Amniotic epithelial cell (primary cell): ENCODE measurements at places on chromosomes 16 and 17.
A peak's percentile ranks its signal among the peaks of the same experiment; 100 is the strongest.

DNA sequence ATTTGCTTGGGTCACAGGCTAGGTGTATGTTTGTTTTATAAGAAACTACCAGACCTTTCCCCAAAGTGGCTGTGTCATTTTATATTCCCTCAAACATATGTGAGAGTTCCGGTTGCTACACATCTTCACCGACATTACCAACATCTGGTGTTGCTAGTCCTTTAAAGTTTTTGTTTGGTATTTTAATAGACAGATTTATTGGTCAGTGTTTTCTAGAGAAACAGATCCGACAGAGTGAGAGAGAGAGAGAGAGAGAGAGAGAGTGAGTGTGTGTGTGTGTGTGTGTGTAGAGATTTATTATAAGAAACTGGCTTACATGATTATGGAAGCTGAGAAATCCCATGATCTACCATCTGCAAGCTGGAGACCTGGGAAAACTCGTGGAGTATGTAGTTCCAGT is 31.0 kb downstream of the LDHD start:
- no peak for DNase-seq

DNA sequence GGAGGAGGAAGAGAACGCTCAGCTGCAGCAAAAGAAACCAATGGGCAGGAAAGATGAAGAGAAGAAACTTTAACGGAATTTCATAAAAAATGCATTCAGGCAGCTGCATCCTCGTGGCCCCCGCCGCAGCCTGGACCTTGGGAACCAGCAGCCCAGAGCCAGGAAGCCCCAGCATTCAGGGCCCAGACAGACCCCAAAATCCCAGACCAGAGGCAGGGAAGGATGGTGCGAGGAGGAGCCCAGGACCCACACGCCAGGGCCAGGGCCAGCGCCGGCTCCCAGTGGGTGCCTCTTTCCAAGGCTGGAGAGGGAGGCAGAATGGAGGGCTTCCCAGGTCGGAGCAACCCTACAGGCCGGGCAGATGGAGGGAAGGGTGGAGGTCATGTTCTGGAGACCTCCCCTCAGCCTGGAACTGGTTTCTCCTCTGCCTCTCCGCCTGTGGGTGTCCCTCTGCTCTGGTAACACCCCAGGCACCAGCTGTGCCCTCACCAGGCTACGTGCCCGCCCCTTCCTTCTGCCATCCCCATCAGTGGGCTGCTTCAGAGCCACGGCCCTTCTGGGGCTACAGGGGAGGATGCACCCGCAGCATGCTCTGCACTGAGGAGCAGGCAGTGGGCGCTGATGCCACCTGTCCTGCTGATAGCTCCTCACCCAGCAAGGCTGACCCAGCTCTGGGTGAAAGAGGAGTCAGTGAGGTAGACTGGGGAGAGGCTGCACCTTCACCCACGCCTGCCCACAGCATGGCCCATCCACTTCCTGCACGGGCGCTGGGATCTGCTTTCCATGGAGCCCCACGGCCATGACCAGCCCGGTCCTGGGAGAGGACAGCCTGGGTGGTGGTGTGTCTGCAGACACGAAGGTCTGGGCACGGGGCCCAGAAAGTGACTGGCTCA is 1.2 kb upstream of the MIF4GD start:
- DNase-seq = no peak

GRCh38 chr16:79844603-79845002 is 244.1 kb upstream of the MAF start:
- no peak for DNase-seq

DNA sequence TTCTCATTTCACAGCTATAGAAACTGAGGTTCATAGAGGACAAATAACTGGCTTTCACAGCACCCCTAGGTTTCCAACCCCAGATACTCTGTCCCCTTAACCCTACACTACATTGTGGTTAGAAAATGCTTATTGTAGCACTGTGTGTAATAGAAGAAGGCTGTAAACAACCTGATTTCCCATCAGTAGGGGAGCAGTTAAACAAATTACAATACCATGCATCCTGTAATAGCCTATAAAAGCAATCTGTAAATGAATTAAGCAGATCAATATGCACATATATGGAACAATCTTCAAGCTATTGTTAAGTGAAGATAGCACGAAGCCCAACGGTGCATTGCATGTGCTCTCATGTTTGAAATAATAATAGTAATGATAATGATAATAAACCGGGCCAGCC is 39.2 kb upstream of the XPO6 start:
- DNase-seq = no peak

GRCh38 chr17:58329035-58329809 is 627 bp upstream of the TSPOAP1 start:
- DNase-seq = no peak

DNA sequence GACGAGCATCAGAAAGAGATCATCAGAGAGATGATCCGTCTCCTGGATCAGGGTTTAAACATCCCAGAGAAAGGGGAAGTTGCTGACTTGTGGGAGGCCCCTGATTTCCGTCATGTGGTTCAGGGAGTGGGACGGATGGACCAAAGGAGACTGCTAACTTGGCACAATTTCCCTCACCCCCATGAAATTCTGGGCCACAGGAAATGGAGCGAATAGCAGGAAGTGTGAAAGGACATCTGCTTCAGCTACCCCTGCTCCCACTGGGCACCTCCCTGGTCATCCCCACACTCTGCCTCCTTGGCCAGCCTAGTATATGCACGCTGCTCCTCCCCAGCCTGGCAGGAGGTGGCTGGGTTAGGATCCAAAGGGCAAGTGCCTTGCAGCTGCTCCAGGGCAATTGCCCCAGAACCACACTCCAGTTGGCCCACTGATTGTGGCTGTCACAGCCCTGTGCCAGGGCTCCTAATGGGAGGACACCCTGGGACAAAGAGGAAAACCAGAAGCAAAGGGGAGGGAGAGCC is 1.3 kb downstream of the ARRB2 start:
- DNase-seq = no peak

DNA sequence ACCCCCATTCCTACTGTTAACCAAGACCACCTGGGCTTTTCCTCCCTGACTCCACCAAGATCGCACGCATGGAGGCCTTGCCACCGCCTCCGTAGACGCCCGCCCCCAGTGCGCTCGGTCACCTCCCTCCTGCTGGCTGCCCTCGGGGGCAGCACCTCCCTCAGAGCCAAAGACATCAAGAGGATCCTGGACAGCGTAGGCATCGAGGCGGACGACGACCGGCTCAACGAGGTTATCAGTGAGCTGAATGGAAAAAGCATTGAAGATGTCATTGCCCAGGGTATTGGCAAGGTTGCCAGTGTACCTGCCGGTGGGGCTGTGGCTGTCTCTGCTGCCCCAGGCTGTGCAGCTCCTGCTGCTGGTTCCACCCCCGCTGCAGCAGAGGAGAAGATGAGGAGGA is 1.2 kb downstream of the EFCAB3 start:
- no peak for DNase-seq

DNA sequence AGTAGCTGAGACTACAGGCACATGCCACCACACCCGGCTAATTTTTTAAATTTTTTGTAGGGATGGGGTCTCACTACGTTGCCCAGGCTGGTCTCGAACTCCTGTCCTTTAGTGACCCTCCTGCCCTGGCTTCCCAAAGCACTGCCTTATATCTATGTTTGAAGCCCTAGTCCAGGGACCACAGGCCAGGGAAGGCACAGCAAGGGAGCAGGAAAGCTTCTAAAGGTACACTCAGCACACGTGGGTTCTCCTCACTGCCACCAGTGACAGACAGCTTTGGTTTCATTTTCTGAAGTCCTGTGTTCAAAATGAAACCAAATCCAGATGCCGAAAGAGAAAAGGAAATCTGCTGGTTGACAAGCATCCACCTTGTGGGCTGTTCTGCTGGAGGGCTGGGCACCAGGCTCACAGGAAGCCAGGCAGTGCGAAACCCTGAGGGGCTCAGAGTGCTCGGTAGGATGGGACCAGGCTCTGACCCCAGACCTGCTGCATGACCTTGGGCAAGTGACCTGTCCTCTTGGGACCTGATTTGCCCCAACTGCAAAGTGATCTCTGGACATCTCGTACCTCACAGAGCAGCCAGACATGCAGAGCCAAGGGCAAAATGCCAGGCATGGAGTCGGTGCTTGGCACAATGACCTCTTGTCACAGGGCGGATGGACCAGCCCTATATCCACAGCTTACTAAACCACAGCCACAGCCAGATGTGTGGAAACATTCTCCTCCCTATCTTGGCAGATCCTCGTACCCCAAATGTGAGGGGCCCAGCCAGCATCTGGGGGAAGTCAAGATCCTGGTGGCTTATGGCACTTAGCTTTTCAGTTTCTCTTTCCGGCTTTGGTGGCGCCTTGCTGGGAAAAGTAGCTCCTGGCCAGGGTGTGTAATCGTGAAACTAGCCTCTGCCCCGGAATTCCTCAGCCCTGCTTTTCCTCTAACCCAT is 2.8 kb upstream of the SOCS1 start:
- no peak for DNase-seq

- DNase-seq = no peak
Measured at GRCh38 chr17:71677439-71677838, 443.4 kb upstream of the SOX9 start.

DNA sequence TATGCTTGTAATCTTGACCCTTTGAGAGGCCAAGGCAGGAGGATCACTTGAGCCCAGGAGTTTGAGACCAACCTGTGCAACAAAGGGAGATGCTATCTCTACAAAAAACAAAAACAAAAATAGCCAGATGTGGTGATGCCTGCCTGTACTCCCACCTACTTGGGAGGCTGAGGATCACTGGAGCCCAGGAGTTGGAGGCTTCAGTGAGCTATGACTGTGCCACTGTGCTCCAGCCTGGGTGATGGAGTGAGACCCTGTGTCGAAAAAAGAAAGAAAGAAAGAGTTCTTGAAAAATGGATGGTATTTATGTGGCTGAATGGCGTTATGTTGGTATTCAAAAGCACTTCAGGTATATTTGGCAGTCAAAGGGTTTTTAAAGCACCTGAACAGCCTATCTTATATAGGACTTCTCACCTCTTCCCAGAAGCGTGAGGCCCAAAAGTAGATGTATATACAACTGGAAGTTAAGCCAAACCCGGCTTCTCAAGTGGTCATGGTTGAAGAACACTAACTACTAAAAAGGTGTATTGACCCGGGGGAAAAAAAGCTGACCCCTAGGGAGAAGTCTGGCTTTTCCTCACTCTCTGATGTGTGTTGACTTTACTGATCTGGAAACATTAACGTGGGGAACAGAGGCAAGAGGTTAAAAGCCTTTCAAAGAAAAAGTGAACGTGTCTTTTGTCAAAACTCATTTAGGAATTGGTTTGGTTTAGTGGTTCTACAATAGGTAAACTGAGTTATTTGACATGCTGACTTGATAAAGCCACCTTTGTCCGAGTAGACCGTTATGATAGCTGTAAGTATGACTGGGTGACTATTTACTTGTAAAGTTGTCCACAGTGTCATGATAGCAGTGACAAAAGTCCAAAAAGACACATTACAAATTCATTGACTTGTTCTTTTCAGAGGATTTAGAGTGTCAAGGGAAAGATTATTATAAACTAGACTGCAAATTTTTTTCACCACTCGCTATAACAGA is 183.4 kb downstream of the IRX3 start:
- DNase-seq = no peak

DNA sequence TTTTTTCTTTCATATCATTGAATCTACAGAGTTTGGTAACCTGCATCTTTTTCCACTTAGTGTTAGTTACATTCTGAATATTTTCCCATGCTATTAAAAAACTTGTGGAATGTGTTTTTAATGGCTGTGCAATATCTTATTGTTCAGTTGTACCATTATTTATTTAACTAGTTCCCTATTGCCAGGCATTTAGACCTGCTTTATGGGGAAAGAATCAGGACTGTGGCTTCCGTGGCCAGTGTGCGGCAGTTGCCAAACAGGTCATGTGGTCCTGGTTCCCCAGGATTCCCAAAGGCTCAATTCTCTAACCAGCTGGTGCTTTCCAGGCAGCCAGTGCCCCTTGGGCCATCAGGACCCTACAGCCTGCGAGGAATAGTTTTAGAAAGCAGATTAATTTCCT is 30.8 kb downstream of the NDEL1 start:
- peak; percentile 51 for DNase-seq

GRCh38 chr17:58666858-58667267 is 25.0 kb downstream of the TEX14 start:
- DNase-seq = peak; percentile 70

DNA sequence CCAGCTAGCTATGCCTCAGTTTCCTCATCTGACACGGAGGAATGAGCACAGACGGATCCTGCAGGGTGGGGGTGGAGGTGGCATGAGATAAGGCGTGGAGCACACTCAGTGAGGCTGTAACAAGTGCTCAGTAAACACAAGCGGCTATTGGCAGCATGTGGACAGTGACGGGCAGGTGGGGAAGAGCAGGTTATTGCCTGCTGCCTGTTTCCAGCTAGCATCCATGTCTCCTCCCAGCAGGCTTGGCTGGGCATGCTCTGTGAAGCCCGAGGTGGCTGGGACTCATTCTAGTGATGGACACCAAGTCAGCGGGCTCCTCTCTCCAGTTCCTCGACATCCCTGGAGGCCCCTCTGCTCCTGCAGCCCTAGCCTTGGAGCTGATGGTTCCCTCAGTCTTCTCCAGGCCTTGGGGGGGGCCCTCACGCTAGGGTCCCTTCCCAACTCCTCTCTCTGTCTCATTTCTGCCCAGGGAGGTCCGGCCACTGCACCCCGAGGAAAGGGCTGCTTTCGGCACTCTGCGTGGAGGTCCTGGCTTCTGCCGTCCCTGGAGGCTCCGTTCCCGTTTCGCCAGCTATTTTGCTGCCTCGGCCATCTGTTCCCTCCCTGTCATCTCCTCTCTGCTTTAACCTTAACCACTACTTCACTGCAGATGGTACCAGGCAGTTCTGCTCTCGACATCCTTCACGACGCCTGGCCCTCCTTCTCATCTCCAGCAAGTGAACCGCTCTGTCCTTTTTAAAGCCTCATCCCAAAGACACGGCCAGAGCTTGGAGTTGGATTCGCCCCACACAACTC is 6.2 kb downstream of the RTN4RL1 start:
- no peak for DNase-seq

GRCh38 chr16:7025616-7026190 is 306.9 kb upstream of the RBFOX1 start:
- DNase-seq = peak; percentile 0

- DNase-seq = peak; percentile 69
Measured at GRCh38 chr17:81601525-81602120, 35.3 kb downstream of the NPLOC4 start.

- DNase-seq = no peak
Measured at GRCh38 chr16:85716022-85716679, 27.4 kb upstream of the GINS2 start.

DNA sequence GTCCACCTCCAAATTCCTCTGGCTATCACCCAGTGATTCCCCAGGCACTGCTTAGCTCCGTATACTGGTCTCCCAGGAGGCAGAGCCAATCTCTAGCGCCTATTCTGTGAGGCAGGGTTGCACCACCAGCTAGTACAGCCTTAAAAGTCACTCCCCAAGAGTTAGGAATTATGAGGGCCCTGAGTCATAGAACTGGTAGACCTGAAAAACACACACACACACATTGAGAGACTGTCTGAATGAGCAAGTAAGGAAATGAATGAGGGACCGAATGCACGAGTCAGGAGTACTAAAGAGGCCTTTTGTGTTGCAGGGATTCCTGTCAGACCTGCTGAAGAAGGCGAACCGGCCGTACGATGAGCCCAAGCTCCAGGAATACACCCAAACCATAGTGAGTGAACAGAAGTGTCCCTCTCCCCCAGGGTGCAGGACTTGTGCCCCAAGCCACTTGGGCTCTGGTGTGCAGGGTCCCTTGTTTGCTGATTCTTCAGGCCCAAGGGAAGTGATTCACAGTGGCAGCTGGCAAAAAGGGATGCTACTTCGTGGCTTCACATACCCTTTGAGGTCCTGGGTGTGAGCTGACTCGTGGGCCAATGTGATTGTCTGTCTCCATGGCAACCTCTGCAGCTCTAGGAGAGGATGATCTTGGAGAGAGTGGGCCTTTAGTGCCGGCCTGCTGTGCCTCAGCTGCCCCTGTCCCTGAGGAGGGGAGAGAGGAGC is 24.7 kb downstream of the CALB2 start:
- DNase-seq = peak; percentile 97
